ENCODE measurements at places on chromosomes 1 and 21.

DNA sequence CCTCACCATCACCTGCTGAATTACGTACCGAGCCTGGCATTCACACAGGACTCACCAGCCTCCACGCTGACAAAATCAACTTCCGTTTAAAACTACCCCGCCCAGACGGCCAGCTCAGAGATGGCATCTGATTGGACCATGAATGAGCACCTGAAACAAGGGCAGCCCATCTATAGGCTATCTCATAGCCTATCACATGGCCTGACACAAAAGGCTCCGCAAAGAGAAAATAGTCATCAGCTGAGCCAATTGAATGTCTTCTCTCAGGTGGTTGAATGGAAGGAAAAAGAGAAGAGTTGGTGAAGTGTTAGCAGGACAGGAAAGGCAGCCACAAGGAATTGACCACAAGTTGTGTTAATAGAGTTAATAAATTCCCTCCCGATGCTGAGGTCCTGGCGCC is 50.6 kb upstream of the ZC3H12A start:
- DNase-seq: no peak

DNA sequence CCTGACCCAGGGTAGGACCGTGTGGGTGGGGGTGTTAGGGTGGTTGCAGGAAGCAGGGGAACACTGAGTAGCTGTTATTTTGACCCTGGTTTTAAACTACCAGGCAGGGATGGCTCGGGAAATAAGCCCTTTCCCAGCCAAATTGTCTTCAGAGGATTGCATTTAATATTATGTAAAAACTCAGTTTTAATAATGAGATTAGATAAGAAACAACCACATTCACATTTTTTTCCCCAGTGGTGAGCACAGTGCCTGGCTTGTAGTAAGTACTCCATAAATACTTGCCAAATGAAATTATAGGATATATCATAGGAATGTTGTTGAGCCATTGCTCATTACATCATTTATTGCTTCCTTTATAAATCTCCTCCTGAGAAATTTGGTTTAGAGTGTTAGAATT is 3.1 kb upstream of the ACP6 start:
- no peak for DNase-seq

DNA sequence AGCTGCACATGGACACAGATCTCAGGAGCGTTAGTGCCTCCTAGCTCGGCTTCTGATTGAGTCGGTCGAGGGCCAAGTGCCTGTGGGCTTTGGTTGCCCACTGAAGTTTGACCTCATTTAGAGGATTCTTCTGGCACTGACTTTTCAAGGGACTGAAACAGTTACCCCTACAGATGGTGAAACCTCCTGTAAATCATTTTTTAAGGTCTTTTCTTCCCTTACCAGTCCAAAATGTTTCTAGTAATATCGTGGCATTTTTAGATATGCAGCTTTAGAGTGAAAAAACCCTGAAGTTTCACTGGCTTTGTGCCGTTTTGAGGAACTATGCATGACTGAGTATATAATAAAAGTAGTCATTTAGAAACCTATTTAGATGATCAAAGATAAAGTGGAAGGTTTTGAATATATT is 34.7 kb upstream of the L1TD1 start:
- no peak for DNase-seq

- DNase-seq: no peak
These were observed 44.0 kb downstream of the PLPP3 start for GRCh38 chr1:56535362-56535761.

DNA sequence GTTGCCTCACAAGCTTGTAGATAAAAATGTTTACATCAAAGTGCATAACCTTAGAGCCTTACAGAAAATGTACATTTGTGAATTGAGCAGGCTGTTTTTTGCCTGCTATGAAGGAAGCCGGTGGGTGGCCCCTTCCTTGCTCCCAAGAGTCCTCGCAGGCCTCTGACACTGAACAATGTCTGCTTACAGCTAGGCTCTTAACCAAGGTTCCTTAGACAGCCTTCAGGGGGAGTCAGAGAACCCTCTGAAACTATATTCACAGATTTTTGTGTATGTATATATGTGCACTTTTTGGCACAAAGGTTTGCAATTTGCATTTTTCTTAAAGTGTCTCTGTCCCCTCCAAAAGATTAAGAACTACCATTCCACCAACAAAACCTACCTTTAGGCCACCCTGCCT is 282.6 kb downstream of the BARHL2 start:
- DNase-seq: no peak

DNA sequence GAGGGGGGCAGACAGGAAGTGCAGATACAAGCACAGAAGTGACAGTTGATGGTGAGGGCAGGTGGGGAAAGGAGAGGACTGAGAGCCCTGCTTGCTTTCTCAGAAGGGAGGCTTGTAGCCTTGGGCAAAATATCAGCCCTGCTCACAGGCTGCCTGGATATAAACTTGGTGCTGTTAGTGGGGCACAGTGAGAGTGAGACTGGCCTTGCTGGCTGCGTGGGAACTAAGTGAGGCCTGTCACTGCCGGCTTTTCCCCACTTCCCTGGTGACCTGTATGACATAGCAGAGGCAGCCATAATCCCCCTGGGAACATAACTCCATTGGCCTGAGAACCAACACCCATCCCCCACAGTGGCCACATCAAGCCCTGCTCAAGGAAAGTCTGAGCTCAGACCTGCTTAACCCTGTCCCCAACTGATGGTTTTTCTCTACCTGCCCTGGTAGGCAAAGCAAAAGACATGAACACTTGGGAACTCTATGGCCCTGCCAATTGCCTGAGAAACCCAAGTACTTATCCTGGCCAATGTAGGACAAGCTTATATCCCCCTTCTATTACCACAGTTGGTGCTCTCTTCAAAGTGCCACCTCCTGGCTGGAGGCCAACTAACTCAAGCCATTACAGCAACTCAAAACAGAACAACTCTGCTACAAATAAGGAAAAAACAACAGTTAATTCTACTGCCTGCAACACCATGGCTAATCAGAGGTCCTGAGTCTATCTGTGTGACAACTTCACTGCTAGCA is 472.7 kb downstream of the PLPP3 start:
- DNase-seq: no peak

- no peak for DNase-seq
These were observed 15.4 kb upstream of the ZBTB21 start for GRCh38 chr21:42025376-42026081.
